ENCODE measurements at places on chromosomes 1 and 21. TPM values are rescaled to one million over a fixed set of nuclear protein-coding genes. Genes with fewer than 3 reads are reported as not detected.

DNA sequence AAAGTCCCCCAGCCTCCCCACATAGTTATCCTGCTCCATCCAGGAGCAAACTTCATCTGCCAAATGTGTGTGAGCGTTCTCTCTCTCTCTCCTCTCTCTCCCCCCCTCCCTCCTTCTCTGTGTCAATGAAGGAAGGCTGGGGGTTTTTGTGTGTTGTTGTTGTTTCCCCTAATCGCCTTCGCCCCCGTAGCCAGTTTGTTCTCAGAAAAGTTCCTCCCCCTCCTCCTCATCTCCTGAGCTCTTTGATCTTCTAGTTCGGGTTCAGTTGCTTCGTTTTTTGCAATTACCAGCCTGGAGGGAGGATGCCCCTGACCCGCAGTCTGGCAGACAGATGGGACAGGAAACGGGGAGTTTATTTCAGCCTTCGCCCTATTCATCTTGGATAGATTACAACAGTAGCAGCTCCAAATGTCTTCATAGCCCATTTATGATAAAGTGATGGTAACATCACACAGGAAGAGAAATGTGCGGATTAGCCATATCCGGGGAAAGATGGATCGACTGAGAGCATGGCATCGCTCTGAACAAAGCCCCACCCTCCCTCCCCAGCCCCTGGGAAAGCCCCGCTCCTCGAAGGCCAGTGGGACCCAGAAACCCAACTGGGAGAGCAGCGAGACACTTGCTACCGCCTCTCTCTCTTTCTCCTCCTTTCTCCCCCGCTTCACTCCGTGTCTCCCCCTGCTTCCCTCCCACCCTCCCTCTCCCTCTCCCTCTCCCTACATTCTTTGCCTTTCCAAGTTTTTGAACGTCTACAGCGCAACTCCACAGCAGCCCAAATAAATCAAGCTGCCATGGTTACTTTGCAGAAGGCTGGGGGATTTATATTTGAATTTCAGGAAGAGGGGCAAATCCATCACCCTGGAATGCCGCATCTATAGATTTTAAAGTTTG lies 139.7 kb upstream of the ARHGEF16 start:
- peak; percentile 21 for DNase-seq

DNA sequence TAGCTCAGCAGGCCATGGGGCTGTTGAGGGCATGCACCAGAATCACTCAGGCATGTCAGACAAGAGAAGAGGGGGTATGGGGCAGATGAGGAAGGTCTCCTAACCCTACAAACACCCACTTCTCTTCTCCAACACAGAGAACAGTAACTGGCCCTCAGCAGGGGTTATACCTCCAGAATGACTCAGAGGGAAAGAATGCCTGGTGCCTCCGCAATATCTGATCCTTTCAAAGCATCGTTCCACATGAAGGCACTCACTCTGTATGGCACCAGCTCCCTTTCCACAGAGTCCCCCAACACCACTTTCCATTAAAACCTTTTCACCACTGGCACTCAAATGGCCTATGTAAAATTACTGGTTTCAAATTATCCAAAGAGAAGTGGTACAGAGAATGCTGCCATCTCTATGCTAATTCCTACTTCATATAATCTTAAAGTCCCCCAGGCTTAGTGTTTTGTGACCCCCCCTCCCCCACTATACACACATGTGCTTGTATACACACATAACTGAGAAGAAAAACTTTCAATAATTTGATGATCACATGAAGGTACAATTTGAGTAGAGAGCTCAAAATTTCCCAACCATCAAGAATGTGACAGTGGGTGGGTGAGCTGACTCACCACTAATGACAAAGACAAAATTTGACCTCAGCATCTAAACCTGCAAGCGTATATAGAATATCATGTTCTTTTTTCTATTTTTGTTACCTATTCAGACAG lies 91.5 kb downstream of the SIPA1L2 start:
- DNase-seq = no peak

GRCh38 chr1:112672009-112672408 lies 2.5 kb upstream of the MOV10 start:
- DNase-seq = no peak

GRCh38 chr21:20882462-20883407 lies 115.5 kb upstream of the NCAM2 start:
- peak; percentile 53 for DNase-seq

GRCh38 chr21:33642027-33642895 lies at the start of gene ITSN1:
Gene ITSN1, plus strand, starts transcription at chr21:33642501. Its CDS starts 76,328 bp downstream, at chr21:33718829.
- peak; percentile 99 for DNase-seq

GRCh38 chr1:100757946-100758345 lies 38.4 kb downstream of the VCAM1 start:
- DNase-seq = no peak

- DNase-seq = no peak
Observed at GRCh38 chr1:167832693-167833092, 81.2 kb downstream of the ADCY10 start.

DNA sequence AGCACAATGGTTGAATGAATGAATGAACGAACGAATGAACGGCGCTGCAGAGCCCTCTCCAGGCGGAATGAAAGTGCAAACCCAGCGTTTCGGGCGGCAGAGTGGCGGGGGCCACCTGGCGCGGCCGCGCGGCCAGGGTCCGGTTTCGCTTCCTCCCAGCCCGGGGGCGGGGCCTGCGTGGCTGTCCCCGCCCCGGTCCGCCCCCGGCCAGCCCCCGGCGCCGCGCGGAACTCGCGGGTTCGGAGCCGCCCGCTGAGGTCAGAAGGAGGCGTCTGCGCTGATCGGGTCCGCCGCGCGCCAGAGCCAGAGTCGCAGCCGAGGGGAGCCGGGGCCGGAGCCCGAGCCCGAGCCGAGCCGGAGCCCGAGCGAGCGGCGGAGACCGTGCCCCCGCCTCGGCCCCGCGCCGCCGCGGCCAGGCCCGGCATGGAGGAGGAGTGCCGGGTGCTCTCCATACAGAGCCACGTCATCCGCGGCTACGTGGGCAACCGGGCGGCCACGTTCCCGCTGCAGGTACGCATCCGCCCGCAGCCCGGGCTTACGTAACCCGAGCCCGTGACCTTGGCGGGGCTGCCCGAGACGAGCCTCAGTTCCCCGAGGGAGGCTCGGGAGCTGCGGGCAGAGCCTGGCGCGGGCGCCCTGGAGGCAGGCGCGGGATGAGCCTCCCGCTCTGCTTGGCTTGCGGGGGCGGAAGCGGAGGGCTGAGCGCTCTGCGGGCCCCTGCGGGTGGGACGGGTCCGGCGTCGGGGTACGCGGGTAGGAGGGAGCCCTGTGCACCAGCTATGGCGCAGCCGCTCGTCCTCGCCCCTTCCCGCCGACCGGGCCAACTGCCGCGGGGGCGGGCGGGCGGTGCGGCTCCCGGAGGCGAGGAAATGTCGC lies at the start of gene PDXK:
PDXK (plus strand) TSS at position 258 of the 876 bp plus-strand sequence; CDS start at position 424, 166 bp downstream.
- peak; percentile 90 for DNase-seq

DNA sequence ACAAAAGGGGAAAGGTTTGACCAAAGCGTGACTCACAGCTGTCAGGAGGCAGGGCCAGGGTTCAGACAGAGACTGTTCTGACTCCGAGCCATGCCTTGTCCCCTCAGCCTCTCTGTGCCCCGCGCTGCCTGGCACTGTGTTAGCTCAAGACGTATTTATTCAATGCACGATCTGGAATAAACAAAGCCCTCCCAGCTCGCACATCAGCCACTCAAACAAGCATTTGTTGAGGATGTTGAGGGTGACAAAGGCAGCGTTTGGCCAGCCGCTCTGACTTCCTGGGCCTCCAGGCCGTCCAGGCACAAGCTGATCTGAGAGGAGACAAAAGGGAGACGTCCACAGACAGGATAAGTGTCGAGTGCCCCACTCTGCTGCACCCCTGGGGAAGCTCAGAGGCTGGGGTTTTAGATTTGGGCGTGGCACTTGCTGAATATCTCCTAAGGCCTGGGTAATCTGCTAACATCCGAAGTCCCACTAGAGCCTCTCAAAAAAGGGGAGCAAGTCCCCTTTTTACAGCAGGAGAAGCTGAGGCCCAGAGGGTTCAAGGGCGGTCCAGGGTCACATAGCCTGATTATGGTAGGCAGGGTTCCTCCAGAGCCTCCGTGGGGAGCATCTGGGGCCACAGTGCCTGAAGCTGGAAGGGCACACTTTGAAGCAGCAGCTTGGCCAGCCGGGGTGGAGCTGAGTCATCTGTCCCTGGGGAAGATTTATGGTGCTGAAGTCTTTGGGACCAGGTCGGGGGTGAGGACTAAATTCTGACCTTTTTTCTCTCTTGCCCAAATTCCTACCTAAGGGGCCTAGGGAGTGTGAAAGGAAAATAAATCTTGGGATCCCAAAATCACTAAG lies 95.9 kb downstream of the SPSB1 start:
- no peak for DNase-seq

DNA sequence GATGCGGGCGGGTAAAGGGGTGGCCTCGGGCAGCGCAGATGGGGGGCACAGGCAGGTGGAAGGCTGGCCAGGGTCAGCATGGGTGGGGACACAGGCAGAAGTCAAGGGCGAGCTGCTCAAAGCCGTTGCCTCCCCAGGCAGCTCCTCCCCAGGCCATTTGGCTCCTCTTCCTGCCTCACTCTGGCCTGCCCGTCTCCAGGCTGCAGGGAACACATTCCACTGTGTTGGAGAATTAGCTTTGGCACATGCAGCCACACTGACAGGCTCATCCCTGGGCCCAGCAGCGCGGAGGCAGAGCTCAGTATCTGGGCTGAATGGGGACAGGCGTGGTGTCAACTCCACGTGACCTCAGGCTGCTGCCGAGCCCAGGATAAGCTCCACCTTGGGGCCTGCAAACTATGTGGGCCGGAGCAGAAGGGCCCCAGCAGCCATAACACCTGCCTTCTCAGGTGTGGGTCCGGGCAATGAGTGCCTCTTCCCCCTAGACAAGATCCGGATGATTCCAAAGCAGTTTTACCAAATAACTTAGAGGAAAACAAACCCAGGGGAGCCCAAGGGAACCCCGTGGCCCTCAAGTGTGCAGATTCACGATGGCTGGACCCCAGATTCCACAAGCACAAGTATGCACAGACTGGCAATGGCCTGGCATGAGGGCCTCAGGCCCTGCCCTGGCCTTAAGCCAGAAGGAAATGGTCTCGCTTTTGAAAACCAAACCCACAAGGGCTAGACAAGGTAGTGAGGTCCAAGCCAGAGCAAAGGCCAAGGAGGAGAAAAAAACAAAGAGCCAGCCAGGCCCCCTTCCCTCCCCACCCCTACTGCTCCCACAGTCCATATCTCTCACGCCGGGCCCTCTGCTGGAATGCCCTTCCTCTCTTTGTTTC lies 40.2 kb downstream of the HSPG2 start:
- peak; percentile 49 for DNase-seq

DNA sequence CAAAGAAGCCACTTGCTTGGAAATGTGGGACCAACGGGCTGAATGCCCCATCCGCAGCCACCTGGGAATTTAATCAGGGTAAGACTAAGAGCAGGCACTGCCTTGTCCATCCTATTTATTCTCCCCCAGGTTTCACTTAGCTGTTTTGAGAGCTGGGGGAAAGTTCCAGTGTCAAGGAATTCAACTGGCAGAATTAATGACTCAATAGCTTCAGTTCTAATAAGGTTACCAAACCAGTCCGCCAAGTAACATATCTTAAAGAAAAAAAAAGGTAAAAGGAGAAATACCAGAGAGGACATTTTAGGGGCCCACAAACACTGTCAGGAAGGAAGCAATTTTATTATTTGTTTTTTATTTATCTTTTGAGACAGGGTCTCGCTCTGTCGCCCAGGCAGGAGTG lies 157.6 kb upstream of the SOD1 start:
- DNase-seq = peak; percentile 61

DNA sequence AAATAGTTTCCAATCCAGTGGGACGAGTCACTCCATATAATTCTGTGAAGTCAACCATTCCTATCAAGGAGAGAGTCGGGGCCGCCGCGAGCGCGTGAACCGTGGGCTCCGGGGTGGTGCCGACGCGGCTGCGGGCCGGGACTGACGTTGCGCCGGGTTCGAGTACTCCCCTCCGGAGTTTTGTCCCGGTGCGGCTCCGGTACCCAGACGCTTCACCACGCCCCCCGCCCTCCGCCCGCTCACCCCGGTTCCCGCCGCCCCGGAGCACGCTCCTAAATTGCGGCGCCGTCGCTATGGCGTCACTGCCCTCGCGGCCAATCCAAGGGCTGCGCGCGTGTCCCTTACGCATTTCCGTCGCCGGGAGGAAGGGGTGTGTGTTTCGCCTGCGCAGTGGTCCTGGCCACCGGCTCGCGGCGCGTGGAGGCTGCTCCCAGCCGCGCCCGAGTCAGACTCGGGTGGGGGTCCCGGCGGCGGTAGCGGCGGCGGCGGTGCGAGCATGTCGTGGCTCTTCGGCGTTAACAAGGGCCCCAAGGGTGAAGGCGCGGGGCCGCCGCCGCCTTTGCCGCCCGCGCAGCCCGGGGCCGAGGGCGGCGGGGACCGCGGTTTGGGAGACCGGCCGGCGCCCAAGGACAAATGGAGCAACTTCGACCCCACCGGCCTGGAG lies at the start of gene ATAD3B:
ATAD3B (plus strand) TSS at position 377 of the 664 bp plus-strand sequence; CDS start at position 497, 120 bp downstream.
- peak; percentile 95 for DNase-seq

DNA sequence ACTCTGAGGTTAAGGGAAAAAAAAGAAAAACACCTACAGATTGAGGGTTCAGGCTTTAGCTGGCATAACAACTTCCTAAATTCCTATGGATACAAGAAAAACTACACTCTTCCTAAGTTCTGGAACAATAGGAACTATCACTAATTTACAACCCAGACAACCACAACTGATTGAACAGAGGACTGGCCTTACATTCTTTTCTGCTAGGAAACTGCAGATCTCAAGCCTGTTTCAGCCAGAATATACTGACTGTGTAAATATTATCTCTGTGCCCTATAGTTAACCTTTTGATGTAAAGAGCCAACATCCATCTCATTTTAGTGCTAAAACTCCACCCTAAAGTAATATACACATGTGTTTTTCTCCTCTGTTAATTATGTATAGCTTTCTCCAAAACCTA lies 1186.5 kb upstream of the TMPRSS15 start:
- no peak for DNase-seq

Gene F13B
- total RNA-seq = not detected

Gene RGSL1
- total RNA-seq = not detected

Gene NUDT4B
- 0.90 TPM for total RNA-seq

Gene LCK
- 3.3 TPM for total RNA-seq
